ENCODE measurements at places on chromosomes 13 and 19.

DNA sequence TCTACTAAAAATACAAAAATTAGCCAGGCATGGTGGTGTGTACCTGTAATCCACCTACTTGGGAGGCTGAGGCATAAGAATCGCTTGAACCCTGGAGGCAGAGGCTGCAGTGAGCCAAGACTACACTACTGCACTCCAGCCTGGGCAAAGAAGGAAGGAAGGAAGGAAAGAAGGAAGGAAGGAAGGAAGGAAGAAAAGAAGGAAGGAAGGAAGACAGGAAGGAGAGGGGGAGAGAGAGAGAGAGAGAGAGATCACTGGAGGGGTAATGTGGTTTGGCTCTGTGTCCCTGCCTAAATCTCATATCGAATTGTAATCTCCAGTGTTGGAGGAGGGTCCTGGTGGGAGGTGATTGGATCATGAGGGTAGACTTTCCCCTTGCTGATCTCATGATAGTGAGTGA lies 165.5 kb downstream of the KCTD15 start:
- DNase-seq = no peak

DNA sequence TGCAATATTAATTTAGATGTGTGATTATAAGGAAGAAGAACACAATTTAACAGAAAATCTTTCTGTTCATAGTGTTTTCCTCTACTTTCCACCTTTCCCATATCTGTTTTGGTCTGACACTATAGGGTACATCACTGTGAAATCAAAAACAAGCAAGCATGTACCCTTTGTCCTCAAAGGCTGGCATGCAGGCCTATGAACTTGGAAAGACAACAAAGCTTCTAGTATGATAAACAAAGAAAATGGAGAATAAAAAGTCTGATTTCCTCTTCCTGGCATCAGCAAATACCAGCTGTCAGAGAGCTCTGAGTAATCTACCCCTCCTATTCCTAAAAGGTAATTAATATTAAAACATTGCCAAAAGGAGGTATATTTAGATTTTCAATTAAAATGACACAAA lies 5.6 kb upstream of the NEK3 start:
- DNase-seq = no peak

GRCh38 chr19:5804516-5805461 lies at the start of gene NRTN:
NRTN (plus strand) TSS chr19:5805067; CDS start chr19:5824166, 19,099 bp downstream.
- no peak for DNase-seq

DNA sequence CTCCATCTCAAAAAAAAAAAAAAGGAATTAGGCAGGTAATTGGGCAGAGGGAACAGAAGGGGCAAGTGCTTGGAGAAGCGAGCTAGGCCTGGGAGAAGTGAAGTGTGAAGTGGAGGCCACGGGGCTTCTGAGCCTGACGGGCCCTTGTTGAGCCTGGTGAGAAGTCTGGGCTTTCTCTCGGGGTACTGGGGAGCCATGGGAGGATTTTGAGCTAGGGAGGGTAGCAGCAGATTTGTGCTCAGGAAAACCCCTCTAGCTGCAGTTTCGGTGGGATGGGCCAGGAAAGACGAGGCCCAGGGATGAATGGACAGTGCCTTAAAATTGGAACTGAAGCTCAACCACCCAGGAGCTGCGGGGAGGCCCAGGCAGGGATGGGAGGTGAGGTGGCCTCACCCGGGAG lies 8.0 kb downstream of the POLR1G start:
- no peak for DNase-seq

GRCh38 chr13:113821847-113822246 lies 42.0 kb downstream of the GAS6 start:
- DNase-seq = no peak

DNA sequence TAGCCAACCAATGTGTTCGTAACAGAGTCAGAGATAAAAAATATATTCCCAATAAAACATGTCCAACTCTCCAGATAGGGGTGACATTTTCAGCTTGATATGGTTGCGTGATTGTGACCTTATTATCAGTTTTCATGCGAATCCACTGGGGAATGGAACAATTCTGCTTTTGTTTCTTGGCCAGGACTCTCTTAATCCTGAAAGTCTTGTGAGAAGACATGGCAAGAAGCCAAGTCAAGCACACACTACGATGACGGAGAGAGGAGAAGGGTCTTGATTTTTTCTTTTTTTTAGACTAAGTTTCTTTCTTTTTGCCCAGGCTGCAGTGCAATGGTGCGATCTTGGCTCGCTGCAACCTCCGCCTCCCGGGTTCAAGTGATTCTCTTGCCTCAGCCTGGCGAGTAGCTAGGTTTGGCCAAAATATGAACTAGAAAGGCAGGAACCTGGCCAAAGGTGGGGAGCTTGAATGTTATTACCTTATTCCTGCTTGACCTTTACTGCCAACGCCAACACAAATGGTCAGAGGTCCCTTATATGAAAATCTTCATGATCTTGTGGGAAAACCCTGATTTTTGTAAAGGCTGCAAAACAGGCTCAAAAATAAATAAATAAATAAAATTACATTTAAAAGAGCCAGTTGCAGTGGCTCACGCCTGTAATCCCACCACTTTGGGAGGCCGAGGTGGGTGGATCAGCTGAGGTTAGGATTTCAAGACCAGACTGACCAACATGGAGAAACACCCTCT lies 14.5 kb downstream of the ZNF816 start:
- DNase-seq = no peak

GRCh38 chr13:77386046-77386445 lies 59.2 kb upstream of the MYCBP2 start:
- DNase-seq = no peak

DNA sequence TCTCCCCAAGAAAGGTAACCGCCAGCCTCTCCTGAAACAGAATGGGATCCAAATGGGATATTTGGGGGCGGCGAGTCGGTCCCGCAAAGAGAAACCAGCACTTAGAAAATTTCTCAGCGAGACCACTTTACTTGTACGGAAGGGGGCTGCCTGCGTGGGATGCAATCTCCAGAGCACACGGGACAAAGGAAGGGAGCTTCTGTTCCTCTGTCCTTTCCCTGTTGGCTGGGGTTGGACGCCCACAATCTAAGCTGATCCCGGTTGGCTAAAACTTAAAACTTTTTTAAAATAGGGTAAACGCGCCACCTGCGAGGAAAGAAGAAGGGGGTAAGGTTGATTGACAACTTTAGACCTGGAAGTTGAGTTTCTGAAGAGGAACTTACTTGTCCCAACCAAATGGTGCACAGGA lies 826 bp upstream of the BSG start:
- DNase-seq = no peak

GRCh38 chr13:106407338-106407737 lies 128.1 kb downstream of the EFNB2 start:
- DNase-seq = no peak

DNA sequence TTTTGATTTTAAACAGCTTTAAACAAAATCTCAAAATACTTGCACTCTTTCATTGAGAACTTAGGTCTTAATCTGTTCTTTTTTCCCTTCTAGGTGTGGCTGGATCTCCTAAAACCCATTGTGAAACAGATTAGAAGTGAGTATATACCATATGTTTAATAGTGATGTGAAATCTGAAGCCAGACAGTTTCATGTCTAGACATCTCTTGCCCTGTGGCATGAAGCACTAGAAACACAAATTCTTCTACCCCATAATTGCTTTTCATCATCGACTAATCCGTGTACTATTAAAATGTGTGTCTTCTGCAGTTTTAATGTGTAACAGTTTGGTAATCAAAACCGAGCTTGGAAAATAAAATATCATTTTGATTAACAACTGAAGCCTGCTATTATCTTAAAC lies 188.2 kb upstream of the RNF113B start:
- no peak for DNase-seq

DNA sequence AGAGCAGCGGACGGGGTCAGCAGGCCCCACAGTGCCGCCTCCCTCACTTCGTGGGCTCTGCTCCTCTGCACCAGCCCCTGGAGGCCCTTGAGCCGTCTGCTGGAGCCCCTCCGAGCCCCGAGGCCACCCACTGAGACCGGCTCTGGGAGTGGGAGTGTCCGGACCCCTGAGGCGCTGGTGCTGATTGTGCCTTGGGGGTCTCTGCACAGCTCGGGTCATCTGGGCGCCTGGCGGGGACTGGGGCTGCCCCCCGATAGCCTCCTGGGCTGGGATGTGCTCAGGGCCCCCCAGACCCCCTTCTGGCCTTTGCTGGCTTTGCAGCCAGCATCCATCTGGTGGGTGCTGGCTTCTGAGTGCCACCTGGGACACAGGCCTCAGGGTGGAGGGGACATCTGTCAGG lies 15.4 kb downstream of the CBARP start:
- no peak for DNase-seq

- DNase-seq = no peak
These were observed 1.5 kb downstream of the MYPOP start for GRCh38 chr19:45900738-45901431.

DNA sequence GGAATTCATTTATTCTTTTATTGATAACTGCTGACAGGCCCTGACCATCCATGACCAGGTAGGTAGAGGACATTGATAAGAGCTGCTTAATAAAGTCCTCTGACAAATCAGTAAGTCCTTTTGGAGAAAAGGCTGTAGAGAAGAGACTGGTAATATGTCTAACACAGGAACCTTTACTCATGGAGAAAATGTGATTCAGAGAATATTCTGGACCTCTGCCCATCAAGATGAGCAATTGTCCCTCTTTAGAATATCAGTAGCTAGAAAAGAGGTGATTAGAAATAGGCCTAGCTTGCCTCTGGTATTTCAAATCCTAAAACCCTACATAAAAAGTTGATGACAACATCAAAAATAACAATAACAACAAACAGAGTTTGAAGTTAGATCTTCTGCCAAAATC lies 642.3 kb downstream of the TBC1D4 start:
- DNase-seq = no peak

- no peak for DNase-seq
These were observed 756.1 kb downstream of the UQCRFS1 start for GRCh38 chr19:28456708-28457320.

GRCh38 chr19:2309734-2310362 lies 1.9 kb upstream of the LINGO3 start:
- DNase-seq = no peak

- DNase-seq = no peak
These were observed 1458.3 kb downstream of the UQCRFS1 start for GRCh38 chr19:27754700-27755099.

GRCh38 chr19:17325881-17326594 lies 8.6 kb downstream of the ANO8 start:
- no peak for DNase-seq

- DNase-seq = no peak
These were observed 3.8 kb downstream of the KDM4B start for GRCh38 chr19:4972509-4973230.

DNA sequence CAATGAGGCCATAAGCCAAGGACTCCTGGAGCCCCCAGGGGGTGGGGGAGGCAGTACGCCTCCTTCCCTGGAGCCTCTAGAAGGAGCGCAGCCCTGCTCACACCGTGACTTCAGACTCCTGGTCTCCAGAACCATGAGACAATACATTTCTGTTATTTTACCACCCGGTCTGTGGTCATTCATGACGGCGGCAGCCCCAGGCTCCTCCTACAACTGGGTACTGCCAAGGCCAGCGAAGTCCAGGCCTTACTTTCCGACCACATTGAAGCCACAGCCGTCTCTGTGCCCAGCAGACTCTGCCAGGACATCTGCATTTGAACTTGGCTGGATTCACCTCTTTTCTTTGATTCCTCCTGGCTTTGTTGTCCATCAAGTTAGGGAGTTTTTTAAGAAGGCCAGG lies 10.5 kb downstream of the GNG7 start:
- DNase-seq = no peak

GRCh38 chr13:105538346-105538745 lies 997.1 kb downstream of the EFNB2 start:
- no peak for DNase-seq

- no peak for DNase-seq
These were observed 85.6 kb downstream of the RXFP2 start for GRCh38 chr13:31824705-31825517.

GRCh38 chr13:113741191-113741668 lies 17.8 kb upstream of the TMEM255B start:
- DNase-seq = no peak

GRCh38 chr19:6276447-6276846 lies 3.3 kb downstream of the MLLT1 start:
- DNase-seq = peak; percentile 75
